ENCODE measurements at places on chromosomes 1 and 21.

- no peak for DNase-seq
Observed at GRCh38 chr1:189764391-189765320, 713.0 kb downstream of the BRINP3 start.

DNA sequence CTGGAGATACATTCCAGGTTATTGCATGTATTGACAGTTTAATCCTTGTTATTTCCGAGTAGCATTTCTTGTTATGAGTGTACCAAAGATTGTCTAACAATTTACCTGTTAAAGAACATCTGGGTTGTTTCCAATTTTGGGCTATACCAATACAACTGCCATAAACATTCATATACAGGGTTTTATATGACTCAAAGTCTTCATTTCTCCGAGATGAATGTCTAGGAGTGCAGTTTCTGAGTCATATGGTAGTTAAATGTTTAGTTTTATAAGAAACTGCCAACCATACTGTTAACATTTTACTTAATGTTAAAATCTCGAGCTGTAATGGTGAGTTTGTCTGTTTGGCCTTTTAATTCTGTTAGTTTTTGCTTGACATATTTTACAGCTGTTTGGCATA is 10.0 kb downstream of the RAB4A start:
- DNase-seq = no peak

DNA sequence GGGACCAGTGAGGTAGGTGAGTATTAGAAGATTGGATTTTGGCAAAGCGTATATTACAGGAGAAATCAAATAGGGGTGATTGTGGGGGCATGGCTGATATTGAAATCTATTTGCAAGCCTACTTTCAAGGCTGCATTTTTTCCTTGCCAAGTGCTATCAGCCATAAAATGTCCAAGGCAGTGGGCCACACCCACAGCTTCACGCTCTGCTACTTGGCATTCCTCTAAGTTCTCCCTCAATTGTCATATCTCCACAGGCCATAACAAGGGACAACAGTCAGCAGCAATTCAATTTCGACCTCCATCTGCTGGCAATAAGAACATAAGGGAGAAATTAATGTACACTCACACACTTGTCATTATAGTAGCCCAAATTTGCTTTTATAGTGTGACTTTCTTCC is 667.1 kb upstream of the PKN2 start:
- DNase-seq = no peak

DNA sequence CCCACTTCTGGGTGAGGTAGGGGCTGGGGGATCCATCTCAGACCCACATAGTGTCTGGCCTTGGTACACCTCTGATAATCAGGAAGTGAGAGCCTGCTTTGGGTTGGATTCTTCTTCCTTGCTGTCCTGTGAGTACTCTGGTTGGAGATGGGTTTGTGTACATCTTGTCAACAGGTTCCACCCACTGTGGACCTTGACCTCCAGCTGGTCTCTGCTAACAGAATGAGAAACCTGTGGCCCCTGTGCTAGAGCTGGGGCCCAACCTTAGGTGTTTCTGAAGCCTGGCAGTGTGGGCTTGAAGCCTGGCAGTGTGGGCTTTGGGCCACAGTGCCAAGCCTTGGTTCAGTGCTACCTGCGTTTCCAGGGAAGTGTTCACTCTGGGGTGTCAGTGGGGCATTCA is 2.6 kb downstream of the ZBTB48 start:
- DNase-seq = no peak

GRCh38 chr1:24557711-24558131 is 1.8 kb downstream of the NCMAP start:
- DNase-seq = no peak

DNA sequence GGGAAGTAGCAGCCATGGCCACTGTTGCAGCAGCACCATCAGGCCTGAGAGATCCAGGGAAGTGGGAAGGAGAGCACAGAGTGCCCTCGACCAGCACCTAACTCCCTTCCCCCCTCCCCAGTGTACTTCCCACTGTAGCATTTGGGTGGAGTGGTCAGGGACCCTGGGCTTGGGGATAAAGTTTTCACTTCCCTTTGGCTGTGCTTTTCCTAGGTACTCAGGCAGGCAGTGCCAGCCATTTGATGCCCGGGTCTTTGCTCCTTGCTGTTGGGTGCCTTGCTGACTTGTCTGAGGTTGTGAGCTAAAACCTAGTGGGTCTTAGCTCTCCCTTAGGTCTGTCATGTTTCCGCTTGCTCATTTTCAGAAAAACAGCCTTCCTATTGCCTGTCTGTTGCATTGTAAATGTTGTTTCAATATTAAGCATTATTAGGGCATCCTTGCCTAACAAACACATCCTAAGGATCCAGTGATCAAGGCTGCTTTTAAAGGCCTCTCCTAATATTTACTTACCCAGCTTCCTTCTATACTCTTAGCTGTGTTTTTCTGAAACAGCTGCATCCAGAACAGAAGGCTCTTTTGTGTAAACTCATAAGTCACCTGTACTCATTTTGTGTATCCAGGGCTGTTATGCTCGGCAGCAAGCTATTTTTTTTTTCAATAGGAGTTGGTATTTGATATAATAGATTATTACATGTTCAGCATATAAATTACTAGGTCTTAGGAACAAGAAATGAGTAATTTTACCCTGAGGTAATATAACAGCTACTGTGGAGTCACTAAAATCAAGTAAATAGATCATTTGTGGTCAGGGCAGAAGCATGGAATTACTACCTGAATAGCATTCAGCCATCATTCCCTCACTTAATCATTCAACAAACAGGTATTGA is 418.6 kb upstream of the PROX1 start:
- no peak for DNase-seq

DNA sequence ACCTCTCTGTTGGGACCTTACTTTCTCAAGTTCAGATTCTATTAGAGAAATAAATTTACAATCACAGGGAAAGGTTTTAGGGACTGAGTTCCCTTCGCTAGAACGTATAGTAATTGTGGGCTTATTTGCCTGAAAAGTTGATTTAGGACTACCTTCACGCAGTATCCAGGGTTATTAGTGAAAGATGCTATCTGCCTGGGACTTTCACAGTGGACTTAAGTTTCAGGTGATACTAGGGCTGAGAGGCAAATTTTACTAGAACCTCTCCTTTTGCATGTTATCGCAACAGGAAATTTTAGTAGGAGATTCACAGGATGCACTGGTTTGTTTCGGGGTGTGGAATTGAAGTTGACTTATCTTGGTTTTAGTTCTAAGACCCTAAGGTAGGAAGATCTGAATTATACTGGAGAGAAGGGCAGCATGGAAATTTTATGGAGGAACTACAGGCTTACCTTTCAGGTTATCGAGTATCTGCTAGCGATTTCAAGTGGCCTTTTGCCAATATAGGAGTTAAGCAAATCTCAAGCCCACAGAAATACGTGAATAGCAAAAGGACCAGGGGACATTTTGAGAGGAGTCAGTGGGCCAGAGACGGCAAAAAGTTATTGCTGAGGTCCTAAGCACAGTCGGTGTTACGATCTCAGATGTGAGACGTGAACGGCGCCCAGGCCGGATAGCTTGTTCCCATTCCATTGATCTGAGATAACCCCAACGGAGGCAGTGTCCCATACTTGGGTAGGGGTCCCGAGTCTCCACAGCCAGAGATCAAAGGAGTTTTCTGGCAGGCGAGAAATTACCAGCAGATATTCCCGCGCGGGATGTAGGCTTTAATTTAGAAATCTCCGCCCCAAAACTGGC is 723 bp upstream of the GNAI3 start:
- DNase-seq = no peak

DNA sequence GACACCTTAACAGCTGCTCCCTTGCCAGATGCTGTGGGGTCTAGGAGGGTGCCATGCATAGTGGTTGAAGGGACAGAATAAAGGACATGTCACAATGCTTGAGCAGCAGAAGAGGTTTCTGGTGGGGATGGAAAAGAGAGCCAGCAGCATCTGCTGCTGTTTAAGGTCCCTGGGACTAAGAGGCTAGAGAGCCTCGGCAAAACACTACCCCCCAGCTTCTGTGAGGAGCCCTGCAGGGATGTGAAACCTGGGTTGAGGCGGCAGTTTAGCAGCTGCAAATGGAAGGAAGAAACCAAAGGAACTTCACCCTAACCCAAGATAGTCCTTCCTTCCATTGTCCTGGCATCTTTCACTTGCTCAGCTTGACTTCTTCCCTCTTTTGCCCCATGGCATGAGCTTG is 39.4 kb downstream of the PLXNA2 start:
- DNase-seq = no peak

DNA sequence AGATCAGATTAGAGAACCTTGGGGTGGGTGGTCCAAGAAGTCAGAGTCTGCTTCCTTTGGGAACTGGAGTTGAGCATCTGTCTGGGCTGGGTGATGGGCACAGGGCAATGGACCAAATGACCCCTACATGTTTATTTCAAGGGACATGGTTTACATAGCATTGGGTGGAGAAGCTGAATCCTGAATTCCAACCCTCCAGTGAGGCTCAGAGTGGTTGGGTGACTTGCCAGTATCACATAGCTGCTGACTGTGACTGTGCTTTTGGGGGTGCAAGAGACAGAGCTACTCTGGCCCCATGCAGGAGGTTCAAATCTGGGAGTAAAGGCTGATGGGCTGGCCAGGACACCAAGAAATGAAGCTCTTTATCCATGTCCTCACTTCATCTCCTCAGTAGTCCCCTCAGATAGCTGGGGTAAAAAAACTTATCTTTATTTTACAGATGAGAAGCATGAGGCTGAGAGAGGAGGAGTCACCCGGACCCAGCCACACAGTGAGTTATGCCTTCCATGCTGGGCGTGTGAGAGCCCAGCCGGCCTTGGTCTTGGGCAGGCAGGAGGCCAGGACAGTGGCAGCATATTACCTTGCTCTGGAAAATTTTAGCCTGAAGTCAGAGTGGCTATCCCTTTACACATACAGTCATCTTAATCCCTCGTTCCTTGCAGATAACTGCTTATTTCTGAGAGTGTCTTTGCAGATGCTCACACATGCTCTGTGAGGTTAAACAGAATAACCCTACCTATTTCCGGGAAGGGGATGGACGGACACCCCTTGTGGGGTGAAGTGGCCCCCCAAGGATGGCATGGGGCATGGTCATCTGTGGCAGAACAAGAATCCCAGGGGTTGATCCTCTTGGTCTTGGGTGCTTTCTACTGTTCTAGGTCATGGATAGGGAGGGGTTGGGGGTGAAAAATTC is 2.8 kb upstream of the SERINC2 start:
- DNase-seq = no peak

GRCh38 chr1:59885160-59885832 is 41.3 kb downstream of the CYP2J2 start:
- DNase-seq = no peak

- no peak for DNase-seq
Observed at GRCh38 chr1:19007491-19008441, 51.3 kb upstream of the IFFO2 start.

DNA sequence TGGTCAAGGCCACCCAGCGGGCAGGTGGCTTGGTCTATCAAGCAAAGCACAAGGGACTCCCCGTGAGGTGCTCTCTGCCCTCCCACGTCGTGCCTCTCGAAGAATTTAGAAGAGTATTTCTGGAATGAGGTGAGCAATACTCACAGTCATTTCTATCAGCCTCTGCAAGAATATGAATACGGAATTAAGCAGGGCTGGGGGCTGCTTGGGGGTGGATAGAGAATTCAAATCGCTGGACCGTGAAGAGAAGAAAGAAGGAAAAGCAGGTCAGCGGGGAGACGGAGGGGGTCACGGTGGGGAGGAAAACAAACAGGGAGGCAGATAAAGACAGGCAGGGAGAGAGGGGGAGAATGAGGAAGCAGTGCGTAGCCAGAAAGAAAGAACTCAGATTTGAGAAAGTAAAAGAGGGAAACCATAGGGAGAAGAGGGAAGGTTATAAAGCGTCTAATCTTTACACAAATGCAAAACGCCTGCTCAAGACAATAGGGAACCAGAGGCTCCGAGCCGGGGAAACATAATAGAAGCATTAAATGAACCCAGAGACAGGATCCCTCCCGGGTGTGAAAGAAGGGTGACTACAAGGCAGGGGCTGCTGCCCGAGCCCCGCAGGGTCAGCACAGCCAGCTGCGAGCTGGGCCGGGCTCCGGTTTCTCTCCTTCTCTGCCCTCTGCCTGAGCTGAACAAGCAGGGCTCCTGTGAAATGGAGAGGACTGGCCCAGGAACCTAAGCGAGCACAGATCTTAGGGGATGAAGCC is 2.1 kb upstream of the EDN2 start:
- DNase-seq = no peak

- DNase-seq = no peak
Observed at GRCh38 chr1:10866321-10867093, 70.1 kb upstream of the CASZ1 start.

DNA sequence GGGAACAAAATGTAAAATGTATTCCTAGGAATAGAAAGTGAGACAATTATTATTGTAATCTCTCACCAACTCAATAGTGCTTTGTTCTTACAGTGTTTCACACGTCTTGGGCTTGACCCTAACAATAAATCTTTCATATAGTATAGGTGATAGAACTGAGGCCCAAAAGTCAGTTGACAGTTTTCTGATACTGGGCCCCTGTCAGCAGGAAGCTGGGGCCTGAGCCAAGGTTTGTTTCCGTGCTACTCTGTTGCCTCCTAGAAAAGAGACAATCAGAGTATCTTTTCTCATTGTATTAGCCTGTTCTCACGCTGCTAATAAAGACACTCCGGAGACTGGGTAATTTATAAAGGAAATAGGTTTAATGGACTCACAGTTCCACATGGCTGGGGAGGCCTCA is 5.0 kb downstream of the RRP1B start:
- DNase-seq = no peak

DNA sequence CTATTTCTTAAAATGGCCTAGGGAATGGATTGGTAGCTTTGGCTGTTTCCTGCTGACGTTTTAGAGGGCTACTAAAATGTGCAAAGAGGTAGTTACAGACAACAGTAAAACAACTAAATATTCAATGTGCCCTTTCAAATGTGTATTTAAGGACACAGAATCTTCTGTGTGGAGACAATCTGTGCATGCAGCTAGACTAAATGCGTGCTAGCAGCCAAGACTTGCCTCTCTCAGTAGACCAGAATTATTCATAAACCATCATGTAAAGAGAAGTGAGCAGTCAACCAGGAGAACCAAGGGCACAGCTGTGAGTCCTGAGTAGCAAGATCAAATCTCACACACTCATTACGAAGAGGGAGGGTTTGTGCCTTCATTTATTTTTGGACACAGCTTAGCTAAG is 160.2 kb upstream of the GREM2 start:
- DNase-seq = no peak

DNA sequence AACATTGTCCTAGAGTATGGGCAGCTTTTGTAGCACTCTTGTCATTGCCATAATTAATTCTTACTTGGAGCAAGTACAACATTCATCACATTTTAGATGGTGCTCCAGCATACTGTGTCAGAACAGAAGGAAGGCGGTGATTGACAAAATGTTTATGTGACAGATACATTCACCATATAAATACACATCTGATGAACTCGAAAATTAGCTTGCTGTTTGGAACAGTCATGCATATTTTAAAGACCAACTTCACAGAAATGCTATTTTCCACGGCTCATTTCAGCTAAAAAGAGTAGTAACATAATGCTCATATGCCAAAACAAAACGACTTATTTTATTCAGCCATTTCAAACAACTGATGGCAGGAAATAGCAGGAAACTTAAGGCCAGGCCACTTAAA is 302.7 kb downstream of the MRPL39 start:
- no peak for DNase-seq

DNA sequence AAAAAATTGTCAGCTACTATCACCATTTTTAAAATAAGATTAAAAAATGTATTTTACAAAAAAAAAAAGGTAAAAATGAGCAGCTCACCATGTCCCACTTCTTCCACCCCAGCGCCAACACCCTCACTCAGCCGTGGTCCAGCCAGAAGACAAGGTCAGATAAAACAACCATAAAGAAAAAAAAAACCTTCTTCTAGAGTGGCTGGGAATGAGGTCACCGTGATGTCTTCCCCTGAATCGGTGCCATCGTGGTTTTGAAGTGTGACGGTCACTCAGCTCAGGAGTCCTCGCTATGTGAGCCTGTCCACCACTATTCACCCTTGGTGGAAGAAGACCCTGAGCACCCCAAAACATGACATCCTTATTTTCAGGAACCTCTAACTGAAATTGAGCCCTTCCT is 38.1 kb downstream of the B3GALT5 start:
- DNase-seq = no peak

Data from GM12892 (cell line).